GOT3 (cell line): ENCODE measurements at places on chromosomes 16 and 17.

DNA sequence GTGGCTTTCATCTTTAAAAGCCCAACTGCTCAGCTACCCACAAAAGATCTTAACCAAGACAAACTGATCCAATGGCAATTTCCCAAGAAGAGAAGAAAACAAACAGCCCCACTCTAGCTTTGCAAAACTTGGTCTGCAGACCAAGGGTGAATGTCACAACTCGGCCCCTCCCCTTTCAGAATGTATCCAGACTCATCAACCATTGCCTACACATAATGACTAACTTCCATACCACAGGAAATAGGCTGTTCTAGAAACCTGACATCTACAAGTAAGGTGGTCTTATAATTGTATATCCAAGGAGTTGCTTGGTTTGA, 16.0 kb downstream of the DCUN1D3 start:
- no peak for DNase-seq

- DNase-seq: no peak
Measured at GRCh38 chr17:58531661-58532554, 17.5 kb upstream of the MTMR4 start.

GRCh38 chr16:30747331-30747730, 894 bp upstream of the PHKG2 start:
- no peak for DNase-seq

DNA sequence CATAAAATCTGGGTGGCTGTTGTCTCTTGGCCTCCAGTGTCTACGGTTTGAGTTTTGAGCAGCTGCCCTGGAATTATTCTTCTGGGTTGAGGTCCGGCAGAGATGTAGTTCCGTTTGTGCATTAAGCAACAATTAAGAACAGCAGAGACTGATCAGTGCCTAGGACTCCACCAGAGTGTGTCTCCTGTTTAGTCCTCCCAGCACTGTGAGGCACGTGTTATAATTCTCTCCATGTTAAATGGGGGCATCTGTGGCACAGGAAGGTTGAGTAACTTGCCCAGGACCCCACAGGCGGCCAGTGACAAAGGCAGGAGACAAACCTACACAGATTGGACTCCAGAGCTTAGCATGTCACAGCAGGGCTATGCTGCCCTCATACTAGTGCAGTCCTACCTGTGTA, 225.1 kb downstream of the CBLN1 start:
- no peak for DNase-seq

GRCh38 chr16:5056352-5056751, 9.4 kb downstream of the C16orf89 start:
- DNase-seq: no peak

DNA sequence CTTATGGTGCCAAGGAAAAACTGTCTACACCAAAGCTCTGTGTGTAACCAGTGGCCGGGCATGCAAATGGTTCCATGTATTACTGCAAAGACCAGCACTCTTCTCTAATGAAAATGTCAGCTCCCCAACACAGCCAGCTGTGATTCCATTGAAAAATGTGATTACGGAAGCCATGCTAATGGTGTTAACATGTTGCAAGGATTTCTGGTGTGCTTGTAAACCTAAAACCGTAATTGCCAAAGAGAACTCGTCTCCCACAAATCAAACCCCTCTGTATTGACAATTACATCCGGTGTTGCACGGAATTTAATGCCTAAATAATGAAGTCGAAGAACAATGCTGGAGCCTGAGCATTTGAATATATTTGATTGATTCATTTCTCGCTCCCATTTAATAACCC, 351.7 kb downstream of the NPIPA8 start:
- DNase-seq: no peak

GRCh38 chr17:70100983-70101382, 26.0 kb downstream of the KCNJ16 start:
- no peak for DNase-seq

- DNase-seq: no peak
Measured at GRCh38 chr16:81637336-81638235, 141.5 kb upstream of the PLCG2 start.

DNA sequence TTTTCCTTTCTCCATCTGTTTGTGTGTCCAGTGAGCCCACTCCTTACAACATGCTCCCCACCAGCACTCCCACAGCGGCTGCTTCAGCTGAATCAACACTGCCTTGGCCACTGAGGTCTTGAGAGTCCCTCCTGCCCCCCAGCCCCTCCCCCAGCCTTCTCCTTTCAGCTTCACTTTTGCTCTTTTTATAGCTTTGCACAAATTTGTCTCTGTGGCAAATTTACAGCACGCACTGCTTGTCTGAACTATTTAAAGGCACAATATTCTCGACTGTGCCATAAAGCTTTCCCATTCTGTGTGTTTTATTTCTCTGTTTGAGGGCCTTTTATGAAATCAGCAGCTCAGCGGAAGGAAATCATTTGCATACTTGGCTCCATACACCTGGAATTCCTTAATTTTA, 579.3 kb downstream of the TOX3 start:
- DNase-seq: no peak

GRCh38 chr17:73803964-73804435, 159.8 kb upstream of the SDK2 start:
- no peak for DNase-seq

DNA sequence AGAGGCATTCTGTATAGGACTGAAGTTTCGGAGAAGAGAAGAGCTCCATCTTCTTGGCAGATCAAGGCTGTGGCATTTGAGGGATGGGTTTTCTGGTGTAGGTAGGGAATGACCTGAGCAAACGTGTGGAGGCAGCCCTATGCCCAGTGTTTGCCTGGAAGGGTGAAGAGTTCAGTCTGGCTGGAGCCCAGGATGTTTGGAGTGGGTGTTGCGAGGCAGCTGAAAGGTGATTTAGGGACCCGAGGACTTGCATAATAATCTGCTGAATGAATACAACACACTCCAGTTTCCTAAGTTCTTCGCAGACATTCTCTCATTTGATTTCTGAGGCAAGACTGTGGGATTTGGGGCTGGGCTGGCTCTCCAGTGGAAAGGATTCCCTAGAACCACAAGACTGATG, 186.2 kb downstream of the CYLD start:
- DNase-seq: no peak

DNA sequence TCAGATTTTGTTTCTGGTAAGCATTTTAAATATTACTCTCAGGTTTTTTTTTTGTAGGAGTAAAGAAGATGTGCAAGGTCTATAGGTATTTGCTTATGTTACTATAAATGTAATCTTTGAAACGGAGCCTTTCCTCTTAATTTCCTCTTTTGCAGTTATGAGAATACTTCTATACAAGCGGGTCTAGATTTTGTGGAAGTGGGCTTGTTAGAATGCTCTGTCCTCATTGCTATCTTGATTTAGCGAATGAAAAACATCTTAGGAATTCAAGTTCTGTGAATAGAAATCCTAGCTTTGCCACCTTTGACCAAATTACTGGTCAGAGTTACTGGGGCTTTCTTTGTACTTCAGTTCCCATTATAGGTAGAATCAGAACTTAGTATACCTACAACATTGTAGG, 80.3 kb downstream of the EFCAB13 start:
- DNase-seq: no peak

DNA sequence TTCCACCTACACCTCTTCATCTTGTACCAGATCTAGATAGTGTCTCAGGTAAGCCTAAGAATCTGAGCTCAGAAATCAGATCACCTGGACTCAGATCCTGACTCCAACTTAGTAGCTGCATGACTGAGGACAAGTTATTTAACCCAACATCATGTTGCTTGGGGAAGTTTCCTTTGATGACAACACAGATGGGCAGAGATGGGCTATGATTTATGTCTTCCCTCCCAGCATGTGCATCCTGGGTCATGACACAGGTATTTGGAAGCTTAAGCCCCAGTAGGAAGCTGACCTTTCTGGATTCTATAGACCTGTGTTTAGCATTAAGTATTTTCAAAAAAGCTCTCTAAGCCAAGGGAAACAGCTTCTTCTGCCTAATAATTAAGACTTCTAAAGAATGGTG, 12.4 kb upstream of the HEATR6 start:
- no peak for DNase-seq

DNA sequence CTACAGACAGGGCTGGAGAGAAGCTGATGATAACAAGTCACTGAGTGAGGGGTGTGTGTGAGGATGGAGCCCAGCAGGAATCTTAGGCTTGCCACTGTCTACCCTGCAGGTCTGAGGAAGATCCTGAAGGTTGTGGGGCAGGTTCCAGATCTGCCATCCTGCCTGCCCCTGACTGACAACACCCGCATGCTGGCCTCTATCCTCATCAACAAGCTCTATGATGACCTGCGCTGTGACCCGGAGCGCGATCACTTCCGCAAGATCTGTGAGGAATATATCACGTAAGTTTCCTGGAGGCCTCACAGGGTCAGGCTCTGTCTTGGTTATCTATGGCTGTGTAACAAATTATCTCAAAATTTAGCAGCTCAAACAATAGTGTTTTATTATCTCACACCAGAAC, 16.3 kb downstream of the UNC45B start:
- no peak for DNase-seq

DNA sequence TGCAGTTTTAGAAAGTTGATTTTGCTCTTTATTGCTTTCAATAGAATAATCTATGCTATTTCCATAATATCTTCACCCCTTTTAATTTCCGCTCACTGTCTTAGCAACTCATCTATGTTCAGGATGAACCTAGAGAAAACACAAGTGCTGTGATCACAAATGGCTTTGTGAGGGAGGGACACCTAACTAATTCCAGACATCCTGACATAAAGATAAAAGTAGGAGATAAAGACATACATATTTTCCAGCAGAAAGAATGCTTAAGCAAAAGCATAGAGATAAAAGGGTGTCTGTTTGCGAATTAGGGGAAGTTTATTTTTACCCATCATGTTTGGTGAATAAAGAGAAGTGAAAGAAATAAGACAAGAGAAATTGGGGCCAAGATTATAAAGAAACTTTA, 254.2 kb downstream of the KCNJ2 start:
- no peak for DNase-seq

GRCh38 chr17:78356101-78356713, 3.7 kb downstream of the SOCS3 start:
- no peak for DNase-seq

DNA sequence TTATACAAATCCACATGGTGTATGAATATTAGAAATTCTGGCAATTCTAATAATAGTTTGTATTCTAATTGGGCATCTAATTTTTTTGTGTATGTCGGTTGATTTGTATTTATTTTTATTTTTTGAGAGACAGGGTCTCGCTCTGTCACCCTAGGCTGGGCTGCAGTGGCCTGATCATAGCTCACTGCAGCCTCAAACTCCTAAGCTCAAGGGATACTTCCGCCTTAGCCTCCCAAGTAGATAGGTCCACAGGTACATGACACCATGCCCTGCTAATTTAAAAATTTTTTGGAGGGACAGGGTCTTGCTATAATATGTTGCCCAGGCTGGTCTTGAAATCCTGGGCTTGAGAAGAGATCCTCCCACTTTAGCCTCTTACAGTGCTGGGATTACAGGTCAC, 104.6 kb downstream of the TRIM37 start:
- no peak for DNase-seq

DNA sequence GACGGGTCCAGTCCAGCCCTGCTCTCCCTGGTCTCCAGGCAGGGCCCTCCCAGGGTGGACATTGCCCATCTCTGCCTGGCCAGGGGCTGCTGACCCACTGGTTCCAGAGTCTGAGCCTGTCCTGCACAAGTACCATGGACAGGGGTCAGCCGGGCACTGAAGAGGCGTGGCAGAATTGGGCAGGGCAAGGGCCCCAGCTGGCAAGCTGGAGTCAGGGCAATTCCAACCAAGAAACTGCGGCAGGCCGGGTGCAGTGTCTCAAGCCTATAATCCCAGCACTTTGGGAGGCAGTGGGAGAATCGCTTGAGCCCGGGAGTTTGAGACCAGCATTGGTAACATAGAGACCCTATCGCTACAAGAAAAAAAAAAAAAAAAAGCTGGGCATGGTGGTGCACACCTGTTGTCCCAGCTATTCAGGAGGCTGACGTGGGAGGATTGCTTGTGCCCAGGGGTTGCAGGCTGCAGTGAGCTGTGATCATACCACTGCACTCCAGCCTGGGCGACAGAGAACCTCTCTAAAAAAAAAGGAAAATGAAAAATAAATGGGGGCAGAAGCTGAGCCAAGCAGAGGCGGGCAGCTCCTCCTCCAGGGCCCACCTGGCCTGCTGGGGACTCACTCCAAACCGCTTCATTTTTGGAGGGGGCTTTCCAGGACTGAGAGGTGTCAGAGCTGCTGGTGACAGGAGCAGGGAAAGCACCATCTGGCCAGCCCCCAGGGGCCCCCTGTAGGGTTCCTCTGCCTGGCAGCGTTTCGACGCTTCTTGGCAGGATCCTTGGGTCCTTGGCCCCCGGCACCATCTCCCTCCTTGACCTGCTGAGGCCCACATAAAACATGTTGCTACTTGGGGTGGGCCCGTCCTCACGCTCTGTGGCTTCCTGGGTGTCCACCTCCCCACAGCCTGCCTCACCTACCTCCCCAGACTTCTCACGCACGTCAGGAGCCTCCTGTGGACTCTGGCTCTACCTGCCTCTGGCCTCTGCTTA, 2.9 kb upstream of the MAFG start:
- no peak for DNase-seq

DNA sequence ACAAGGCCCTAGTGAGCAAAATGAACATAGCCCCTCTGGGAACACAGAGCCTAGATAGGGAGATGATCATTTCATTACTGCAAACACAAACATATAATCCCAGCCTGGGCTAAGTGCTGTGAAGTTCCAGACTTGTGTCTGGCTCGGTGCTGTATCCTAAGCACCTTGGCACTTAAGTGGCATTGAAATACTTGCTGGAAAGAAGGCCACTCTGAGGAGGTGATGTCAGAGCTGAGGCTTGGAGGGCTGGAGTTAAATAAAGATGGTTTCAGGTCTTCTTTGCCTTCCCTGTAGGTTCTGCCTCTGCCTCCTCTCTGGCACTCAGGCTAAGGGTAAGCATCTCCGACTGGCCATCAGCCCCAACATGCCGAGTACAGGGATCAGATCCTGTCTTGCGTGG, 2.4 kb upstream of the CACNA1G start:
- DNase-seq: no peak

DNA sequence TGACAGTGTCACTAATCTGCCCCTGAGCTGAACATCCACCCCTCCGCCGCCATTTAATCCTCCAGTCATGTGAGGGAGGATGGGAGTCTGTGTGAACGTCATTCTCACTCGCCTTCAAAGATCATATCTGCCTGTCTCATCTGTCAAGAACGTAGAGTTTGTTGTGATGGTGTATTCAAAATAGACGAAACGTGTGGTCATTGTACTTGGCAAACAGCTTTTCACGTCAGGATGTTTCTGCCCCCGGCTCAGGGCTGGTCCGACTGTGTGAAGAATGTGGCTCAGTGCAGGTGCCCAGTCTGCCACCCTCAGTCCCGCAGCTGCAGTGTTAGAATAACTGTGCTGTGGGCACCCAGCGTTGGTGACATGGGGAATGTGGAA, 148.0 kb downstream of the KCNJ12 start:
- no peak for DNase-seq

- DNase-seq: no peak
Measured at GRCh38 chr16:84544031-84544773, 39.7 kb upstream of the MEAK7 start.

- DNase-seq: no peak
Measured at GRCh38 chr17:862582-862981, 80.4 kb downstream of the MRM3 start.

DNA sequence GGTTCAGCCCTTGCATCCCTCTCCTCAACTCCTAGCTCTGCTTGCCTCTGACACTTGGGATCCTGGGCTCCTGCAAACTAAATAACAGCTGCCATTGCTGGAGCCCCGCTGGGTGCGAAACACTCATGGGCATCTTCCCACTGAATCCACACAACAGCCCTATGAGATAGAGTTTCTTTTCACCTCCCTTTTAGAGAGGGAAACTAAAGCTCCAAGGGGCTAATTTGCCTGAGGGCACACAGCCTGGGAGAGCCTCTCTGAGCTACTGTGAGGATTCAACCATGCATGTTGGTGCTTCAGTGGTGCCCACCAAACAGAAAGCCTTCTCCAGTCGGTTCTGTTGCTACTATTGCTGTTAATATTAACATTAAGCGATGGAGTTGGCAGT, 4.0 kb downstream of the ACBD4 start:
- no peak for DNase-seq
